ENCODE measurements at places on chromosomes 6 and 20.
A peak's percentile ranks its signal among the peaks of the same experiment; 100 is the strongest.

DNA sequence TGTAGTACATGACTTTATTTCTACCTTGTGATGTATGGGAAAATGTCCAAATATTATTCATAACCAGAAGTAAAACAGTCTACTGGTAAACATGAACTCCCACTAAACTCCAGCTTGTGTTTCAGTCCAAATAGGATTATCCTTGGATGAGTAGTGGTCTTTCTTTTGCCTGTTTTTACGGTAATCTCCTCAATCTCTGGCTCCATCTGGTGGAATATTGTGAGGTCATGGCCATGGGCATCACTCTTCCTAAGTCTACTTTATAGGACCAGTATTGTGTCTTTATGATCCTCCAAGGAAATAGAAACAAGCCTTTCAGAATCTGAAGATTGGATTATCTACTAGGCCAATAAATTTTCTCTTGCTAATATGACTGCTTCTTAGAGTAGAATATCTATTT, 505.0 kb downstream of the BMP2 start:
- peak; percentile 41 for DNase-seq

DNA sequence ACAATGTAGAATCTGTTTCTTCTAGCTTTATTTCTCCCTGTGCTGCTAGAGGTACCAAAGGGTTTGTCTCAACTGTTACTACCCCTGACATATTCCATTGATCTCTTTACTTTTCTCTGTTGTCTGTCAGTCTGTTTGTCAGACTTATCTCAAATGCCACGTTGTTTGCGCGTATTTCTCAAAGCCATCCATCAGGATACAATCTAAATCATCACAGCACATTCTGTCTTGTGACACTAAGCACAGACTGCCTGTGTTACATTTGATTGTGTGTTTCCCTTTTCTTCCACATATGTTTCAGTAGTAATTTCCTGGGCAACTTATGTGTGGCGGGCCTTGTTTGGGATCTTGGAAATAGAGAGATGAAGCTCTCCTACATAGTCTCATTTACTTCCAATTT, 30.2 kb upstream of the SERINC3 start:
- DNase-seq: no peak

DNA sequence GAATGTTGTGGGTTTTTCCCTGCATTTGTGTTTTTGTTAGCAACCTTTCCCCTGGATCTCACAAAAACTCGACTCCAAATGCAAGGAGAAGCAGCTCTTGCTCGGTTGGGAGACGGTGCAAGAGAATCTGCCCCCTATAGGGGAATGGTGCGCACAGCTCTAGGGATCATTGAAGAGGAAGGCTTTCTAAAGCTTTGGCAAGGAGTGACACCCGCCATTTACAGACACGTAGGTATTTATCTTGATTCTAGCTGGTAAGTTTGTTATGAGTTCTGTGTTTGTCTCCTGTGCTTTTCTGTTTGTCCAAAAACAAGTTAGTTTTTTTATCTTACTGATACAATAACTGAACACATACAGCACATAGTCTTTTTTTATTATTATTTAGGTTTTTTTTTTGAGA, 3.0 kb downstream of the SLC25A27 start:
- DNase-seq: no peak

DNA sequence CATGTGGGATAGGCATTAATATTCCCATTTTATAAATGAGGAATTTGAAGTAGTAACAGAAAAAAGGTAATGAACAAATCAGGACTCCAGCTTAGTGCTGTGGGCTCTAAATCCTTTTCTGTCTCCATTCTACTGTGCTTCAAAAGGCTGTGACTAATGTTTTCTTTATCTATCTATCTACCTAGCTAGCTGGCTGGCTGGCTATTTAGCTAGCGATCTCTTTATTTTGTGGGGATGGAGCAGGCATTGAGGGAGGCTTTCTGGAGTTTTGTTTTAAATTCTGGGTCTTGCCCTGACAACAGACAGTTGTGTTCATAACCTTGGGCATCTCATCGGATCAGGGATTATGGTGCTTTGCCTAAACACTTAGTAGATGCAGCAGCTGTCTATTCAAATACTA, 139.2 kb downstream of the SOX4 start:
- DNase-seq: no peak

- no peak for DNase-seq
Measured at GRCh38 chr20:4136967-4137334, 121.6 kb upstream of the RNF24 start.

GRCh38 chr20:52454660-52455059, 263.1 kb upstream of the ZFP64 start:
- no peak for DNase-seq

DNA sequence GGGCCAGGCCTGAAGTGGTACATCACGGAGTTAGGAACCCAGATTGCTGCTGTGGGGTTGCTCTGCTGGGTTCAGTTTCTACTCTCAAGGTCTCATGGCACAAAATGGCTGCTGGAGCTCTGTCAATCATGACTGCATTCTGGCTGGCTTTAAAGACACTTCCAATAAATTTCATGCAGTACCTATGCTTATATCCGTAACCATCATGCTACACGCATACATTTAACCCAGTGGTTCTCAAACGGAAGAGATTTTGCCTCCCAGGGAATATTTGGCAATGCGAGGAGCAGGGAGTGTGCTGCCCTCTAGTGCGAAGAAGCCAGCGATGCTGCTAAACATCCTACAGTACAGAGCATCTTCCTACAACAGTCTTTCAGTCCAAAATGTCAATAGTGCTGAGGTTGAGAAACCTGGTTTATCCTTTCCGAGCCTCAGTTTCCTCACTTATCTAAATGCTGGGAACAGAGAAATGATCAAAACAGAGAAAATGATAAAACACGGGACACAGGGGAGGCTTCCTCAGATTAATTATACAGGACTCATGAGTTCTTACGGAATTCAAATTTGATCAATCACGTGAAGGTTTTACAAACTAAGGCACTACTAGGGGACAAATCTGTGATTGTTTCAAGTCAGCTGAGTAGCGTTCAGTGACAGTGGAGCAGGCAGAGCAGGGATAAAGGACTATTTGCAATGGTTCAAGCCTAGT, 9.6 kb upstream of the SLC2A10 start:
- DNase-seq: no peak

- DNase-seq: no peak
Measured at GRCh38 chr6:5764401-5764955, 242.2 kb downstream of the NRN1 start.

DNA sequence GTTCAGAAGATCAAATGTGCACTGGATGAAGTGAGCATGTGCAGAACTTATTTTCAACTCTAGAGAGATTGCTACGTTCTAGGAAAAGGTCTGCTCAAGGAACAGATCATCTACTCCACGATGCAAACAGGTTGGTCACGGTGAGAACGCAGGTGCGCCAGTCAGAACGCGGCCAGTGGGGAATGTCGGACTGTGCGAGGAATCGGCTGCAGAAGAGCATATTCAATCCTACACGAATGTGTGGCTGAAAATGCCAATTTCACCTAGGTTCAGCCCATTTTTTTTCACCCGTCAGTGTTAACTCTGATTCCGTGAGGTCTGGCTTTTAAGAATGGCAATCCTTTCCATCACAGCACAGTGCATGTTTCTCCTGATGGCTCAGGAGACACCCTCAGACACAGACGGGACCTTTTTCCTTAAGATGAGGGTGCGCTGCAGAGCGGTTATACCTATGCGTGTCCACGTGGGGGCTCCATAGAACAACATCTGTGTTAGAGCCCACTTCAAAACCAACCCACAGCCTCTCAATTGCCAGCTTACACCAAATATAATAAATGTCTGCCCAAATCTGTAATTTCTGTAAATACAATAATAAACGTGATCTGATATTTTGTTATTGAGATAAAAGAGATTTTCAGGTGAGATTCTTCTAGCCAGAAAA, 250.4 kb downstream of the FOXA2 start:
- peak; percentile 80 for DNase-seq

GRCh38 chr6:152398993-152399392, 238.2 kb downstream of the SYNE1 start:
- no peak for DNase-seq

GRCh38 chr6:121504227-121504626, 68.8 kb downstream of the GJA1 start:
- no peak for DNase-seq

DNA sequence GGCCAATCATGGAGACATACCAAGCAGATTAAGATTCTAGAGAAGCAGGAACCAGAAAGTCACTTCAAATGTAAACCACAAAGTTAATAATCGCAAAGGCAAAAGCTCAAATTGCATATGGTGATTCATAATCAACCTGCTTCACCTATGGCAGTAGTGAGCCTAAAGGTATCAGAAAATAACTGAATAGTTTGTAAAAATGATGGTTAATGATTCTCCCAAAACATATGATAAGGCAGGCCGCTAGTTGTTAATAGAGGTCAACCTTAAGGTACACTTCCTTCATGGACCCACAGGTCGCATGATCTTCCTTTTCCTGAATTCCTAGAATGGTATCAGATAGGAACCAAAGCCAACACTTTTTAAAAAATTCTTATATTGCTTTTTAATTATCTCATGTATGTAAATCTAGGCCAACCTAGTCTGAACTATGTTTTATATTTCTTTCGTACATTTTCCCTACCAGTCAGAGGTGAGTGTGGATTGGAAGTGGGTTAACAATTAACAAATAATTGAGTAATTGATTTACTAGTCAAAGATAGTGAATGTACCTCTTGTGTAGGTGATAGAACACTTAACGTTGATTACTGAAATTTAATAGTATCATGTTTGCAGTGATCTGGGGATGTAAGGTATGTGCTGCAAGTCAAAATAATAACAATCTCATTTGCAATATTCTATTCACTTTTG, 16.4 kb downstream of the TAAR2 start:
- no peak for DNase-seq

- no peak for DNase-seq
Measured at GRCh38 chr6:147310521-147310920, 106.3 kb downstream of the STXBP5 start.

- no peak for DNase-seq
Measured at GRCh38 chr6:50657513-50657912, 55.8 kb upstream of the TFAP2D start.

- no peak for DNase-seq
Measured at GRCh38 chr6:157464653-157465535, 83.9 kb downstream of the ZDHHC14 start.

DNA sequence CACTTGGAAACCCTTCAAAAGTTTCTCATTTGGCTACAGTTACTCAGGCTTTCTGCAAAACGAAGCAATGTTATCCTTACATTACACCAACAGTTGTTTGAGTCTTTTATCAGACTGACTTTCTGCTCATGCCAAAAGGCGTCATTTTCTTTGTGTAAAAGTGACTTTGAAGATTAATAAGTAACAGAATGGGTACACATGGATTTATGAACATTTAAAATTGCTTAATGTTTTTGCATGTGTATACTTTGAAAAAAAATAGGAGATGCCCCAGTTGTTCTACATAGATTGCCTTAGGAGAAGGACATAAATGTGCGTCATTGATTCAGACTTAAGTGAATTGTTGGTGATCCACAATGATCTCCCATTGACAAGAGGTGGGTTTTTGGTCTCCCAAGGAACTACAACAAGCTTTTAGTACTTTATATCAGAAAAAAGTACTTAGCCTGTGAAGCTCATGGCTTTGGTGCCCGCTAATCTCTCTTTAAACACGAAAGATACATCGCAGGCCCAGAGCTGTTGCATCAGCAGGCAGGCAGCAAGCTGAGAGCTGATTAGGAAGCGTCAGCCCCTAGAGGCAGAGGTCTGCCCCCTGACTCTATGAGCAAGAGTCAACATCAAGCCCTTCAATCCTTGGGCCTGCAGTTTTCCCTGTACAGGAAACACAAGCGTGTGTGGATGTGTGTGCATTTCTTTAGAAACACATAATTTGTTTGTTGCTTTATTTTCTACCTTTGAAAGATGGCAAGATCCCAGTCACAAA, 45.9 kb downstream of the SLC22A3 start:
- DNase-seq: no peak

DNA sequence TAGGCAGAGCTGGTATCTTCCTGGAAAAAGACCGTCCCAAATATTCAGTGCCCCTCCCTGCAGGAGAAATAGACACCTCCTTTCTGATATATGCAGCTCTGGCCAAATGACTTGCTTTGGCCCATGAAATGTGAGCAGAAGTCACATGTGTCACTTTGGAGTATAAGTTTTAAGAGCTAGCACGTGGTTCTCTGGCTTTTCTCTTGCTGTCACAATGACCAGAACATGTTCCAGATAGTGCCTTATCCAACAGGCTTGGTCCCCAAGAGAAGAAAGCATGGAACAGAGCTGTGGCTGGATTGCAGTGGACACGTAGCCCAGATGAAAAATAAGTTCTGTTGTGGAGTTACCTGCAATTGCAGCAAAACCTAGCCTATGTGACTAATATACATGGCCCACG, 40.4 kb downstream of the UNC5CL start:
- no peak for DNase-seq

DNA sequence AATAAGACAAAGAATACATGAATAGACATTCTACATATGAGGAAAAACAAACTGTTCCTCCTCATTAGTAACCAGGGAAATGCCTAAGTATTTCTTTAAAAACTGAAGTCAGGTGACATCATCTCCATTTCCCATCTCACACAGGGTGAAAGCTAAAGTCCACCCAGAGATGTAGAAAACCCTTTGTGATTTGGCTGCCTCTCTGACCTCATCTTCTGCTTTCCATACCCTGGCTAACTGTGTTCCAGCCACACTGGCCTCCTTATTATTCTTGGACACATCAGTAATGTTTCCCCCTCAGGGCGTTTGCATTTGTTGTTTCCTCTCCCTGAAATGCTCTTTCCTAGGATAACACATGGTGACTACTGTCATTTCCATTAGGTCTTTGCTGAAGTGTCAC, 40.4 kb downstream of the ESF1 start:
- no peak for DNase-seq
